GM03348 (cell line): ENCODE measurements at places on chromosomes 4 and X.
A peak's percentile ranks its signal among the peaks of the same experiment; 100 is the strongest.

- DNase-seq, result no peak
Observed at GRCh38 chr4:170336238-170336775, 246.6 kb upstream of the AADAT start.

DNA sequence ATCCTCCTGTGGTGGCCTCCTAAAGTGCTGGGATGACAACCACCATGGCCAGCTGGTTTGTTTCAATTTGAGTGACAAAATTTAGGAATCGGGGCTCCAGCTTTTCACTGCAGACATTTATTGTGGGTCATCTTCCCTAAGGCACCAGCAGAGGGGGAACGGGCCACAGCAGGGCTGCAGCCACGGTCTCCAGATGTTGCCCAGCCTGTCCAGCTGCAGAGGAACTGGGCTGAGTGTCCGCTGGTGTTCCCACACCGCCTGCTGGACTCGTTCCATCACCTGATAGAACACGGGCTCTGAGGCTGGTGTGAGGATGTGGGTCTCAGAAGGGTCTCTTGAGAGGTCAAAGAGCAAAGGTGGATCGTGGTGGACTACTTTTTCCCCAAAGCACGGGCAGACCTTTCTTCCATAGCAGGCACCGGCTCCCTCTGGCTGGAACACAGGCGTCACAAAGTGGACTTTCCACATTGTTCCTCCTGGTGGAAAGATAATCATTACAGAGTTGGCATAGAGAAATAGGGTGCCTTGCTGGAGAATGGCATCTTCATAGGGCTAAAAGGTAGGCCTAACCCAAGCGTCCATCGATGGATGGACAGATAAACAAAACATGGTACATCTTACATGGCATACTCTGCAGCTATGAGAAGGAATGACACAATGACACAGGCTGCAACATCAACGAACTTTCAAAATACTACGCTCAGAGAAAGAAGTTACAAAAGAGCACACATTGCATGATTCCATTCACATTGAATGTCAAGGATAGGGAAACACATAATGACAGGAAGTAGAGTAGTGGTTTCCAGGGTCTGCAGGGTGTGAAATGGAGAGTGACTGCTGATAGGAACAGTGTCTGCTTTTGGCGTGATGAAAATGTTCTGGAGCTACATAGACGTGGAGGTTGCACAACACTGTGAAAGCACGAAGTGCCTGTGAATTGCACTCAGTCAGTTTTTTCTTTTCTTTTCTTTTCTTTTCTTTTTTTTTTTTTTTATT lies 5.9 kb upstream of the ARSD start:
- DNase-seq, result no peak

DNA sequence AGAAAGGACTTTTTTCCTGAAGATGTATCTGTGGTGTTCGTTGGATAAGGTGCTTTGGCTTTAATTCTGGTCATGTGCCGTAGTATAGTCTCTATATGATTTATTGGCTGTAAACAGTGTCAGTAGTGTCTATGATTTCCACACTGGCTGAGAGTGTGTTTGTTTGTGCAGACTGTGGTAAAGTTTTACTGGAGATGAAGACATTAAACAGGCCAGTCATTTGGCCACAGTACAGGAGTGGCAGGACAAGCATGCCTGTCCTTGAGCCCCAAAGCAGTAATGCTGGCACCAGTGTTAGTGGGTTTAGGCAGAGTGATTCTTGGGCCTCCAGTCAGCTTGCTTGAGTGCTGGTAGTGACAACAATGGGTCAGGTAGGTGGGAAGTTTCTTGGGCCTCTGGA lies 1023.9 kb upstream of the GRID2 start:
- no peak for DNase-seq

GRCh38 chrX:52983321-52984000 lies 25.1 kb upstream of the FAM156A start:
- DNase-seq, result peak; percentile 25
